ENCODE measurements at places on chromosomes 3 and 15.

DNA sequence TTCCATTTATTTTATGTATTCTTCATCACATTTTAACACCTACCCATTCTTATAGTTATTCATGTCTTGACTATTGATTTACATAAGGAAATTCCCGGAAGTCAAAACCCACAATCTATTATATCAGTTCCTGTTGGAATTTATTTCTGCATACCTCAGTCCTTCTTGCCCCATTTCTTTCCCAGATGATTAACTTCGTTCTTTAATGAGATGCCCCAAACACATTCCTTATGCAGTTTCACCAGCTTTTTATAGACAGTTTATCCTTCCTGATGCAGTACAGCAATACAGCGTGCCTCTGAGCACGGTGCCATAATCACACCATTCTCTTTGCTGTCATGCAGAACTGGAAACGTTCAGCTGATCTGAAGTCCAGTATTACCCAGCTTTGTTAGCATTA, 175.8 kb upstream of the NANOGP8 start:
- no peak for DNase-seq

DNA sequence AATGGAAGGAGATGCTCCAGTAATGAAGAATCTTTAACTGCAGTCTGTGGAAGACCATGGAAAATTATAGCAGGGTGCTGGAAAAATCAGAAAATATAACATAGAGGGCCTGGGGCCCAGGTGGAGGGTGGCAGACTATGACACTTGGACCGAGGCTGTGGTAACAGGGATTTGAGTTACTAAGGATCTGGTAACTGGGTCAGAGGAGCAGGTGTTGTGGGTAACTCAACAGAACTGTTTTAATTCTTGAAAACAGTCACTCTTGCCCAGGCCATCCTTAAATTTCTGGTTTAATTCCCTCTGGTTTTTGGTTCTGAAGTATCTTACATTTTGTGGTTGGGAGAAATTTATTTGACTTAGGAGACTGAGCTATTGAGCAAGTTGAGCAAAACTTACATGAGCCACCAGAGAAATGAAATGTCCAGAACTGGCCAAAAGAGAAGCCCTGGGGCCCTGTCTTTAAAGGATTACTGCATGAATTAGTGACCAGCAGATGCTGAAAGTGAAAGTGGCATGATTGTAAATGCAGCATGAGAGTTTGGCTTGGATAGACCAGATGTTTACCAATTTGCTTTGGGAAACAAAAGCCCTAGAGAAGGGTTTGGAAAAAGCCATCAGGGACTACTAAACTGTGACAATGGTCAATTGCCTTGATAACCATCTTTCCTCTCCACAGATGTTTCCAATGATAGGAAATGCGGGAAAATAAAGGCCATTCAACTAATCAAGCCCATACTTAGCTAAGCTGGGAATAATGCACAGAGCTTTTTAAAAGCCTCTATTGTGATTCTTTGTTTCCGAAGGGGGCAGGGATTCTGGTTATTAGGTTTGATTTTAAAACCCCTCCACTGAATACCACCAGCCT, 374.9 kb upstream of the TGFBR2 start:
- no peak for DNase-seq

DNA sequence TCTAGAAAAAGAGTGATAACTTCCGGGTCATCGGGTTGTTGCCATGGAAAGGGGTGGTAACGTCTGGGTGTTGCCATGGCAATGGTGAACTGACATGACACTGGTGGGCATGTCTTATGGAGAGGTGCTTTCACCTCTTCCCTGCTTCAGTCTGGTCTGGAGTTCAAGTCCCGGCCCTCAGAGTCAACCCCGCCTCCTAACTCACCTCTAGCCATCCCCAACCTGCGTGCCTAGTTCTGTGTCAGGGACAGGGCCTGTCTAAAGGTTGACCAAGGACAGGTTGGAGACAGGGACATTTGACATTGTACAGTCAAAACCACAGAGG, 96.0 kb downstream of the LSM3 start:
- no peak for DNase-seq

GRCh38 chr15:50968353-50968752, 59.9 kb downstream of the AP4E1 start:
- DNase-seq: no peak

DNA sequence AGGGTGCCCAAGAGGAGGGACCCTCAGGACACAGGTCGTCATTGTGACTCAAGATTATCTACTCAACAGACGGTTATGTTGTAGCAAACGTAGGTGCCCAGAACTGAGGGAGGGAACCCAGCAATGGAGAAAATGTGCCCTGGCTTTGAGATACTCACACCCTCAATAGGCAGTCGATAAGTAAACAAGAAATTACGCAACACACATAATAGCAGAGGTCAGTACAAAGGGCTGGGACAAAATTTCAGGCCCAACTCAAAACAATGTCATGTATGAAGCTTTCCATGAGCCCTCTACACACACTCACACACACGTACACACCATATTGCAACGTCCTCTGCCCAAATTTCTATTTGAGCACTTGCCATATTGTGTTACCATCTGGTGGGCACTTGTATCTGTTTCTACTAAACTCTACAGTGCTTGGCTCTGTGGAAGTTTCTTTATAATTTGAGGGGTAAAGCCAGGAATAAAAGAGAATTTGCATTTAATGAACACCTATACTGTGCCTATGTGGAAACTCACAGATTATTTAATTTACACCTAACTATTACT, 114.6 kb upstream of the TRIM42 start:
- no peak for DNase-seq

DNA sequence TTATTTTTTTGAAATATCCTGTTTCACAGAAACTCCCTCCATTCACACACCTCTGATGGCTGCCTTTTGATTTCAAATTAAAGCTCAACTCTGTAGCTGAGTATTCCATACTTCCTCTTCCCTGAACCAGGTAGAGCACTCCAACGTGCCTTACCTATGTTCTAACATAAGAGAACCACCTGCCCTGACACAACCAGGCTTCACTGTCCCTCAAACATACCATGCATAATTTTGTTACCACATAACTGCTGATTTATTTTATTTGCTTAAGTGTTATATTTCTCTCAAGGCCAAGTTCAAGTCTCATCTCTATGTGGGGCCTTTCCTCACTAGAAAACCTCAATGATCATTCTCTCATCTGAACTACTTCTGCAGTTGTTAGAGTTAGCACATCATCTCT, 209.7 kb downstream of the P3H2 start:
- no peak for DNase-seq

GRCh38 chr3:12829404-12829803, 12.0 kb downstream of the RPL32 start:
- no peak for DNase-seq

DNA sequence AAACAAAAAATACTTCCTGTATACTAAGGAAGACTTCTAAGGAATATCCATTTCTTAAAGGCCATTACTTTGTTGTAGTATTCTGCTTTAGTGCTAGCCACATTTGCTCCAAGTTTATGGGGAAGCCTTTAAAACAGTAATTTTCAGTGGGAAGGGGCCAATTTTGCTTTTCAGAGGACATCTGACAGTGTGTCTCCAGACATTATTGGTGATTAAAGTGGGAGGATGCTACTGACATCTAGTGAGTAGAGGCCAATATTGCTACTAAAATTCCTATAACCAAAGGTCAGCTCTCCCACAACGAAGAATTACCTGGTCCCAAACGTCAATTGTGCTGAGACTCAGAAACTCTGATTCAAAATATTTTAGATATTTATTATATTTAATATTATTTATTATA, 24.8 kb downstream of the SLC28A2 start:
- DNase-seq: no peak

GRCh38 chr3:127860211-127860696, 37.9 kb upstream of the MGLL start:
- no peak for DNase-seq

DNA sequence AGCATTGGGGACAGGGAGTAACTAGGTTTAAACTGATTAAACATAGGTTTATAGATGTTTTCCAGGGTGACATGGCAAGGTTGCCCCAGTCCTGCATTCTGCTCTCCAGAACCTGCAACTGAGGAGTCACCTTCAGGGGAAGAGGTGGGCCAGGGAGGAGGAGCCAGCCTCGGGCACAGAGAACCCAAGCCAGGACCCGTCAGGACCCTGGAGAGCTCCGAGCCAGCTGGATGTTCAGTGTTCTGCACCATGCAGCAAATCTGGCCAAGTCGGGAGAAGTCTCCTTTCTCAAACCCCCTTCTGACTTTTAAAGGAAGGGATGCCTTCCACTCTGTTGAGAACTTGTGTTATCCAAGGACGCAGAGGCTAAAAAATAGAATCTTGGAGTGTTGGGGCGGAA, 62.1 kb upstream of the SLC6A11 start:
- no peak for DNase-seq

- no peak for DNase-seq
Observed at GRCh38 chr15:64249406-64249805, 86.6 kb upstream of the PPIB start.

GRCh38 chr3:73727854-73728253, 103.1 kb upstream of the PDZRN3 start:
- DNase-seq: no peak

GRCh38 chr3:45560281-45560971, 34.1 kb upstream of the LIMD1 start:
- DNase-seq: no peak

GRCh38 chr15:88661761-88662556, 23.1 kb downstream of the ISG20 start:
- DNase-seq: no peak

DNA sequence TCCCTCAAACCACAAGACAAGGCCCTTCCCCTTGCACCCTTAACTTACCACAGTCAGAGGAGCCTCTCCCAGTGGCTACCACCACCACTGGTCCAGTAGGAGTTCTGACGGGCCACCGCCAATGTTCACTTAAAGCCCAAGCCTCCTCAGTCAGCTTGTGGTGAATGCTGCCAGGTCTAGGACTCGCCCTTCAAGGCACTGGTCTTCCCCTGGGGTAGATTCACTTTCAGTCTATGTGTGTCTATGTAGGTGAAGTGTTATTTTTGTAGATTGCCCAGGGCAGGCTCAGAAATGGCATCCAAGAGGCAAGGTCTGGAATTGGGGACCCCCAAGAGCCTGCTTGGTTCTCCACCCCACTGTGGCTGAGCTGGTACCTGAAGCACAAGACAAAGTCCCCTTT, 15.4 kb upstream of the CASR start:
- no peak for DNase-seq

Data from stimulated activated CD8-positive, alpha-beta memory T cell treated with anti-CD3 and anti-CD28 coated beads, Interleukin-7, amount 100 ng/mL, for 1 hour (primary cell).